ENCODE measurements at places on chromosomes 2 and 18.

- DNase-seq, result no peak
Measured at GRCh38 chr2:43461453-43462073, 134.3 kb downstream of the THADA start.

- DNase-seq, result no peak
Measured at GRCh38 chr2:199341123-199341522, 116.6 kb downstream of the SATB2 start.

- DNase-seq, result no peak
Measured at GRCh38 chr2:37667704-37668103, 3.7 kb downstream of the CDC42EP3 start.

DNA sequence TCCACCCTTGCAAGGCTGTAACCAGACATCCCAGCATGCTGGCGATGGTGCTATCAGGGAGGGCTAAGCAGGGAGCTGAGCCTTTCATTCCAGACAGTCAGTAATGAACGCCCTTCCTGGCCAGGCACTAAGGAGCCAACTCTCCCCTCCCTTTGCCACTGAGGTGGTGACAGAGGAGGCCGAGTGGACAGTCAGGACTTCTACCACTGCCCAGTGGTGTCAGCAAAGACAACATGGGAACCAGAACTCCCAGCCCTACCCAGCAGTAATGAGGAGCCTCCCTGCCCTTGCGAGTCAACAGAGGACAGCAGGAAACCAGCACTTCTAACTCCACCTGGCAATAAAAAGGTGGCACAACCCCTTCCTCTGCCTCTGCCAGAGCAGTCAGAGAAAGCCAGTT lies 68.6 kb downstream of the ZAP70 start:
- DNase-seq, result no peak

DNA sequence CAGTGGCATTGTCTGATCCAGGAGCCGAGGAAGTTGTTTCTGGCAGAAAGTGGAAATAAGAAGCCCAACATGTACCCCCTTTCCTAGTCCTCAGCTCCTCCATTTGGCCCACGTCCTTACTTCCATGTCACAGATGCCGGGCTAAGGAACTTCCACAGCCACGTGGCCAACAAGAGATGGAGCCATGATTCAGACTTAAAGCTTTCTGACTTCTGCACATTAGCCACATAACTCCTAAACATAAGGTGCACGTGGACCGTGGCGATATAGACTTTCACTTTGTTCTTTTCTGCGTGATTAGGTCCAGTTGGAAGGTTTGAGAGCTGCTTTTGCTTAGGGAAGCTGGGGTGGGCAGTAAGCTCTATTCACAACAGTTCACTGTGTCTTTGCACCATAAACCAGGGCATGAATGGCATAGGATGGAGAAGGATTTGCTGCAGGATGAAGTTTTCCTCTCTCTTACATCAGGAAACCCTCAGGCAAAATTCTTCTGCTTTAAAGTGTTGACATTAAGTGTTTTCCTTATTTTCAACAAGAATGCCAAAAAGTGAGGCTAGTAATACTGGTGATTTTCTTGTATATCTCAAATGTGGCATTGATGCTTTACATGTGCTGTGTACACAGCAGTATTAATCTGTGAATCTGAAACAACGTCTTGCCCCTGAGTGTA lies 61.2 kb upstream of the RBM44 start:
- no peak for DNase-seq

DNA sequence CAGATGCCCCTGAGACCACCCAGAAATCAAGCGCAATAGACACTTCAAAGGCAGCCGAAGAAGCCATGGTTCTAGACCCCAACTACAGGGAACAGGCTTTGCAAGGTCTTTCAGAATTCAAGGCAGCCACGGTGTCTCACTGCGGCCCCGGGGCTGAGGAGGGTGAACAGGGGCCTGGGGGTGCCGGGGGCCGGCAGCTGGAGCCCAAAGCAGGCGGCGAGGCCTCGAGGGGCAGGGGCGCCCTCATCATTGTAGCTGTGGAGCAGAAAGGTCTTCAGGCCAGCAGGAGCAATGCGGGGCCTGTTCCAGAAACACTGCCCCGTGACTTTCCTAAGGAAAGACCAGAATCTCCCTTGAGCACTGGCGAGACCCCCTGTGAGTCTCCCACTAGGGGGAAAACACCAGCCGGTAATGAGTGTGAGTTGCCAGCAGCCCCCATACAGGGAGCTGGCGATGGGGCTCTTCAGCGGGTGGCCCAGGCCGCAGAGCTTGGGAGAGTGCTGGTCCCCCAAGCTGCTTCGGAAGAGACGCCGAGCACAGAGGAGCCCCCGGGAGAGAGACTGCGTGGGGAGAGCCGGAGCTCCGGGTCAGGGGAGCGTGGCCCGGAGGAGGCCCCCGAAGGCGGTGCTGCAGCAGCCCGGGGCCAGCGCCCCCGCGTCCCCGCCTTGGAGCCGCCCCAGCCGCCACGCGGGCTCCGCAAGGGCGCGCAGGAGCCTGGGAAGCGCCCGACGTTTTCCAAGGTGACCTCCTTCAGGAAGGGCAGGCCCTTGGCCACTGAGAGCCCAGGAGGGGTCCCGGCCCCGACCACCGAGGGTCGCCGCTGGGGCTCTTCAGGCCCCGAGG lies 79.1 kb downstream of the ARHGEF4 start:
- no peak for DNase-seq

GRCh38 chr18:59646963-59647307 lies 50.3 kb downstream of the CCBE1 start:
- peak; percentile 58 for DNase-seq

- peak; percentile 11 for DNase-seq
Measured at GRCh38 chr2:195445639-195446038, 211.4 kb upstream of the SLC39A10 start.

- no peak for DNase-seq
Measured at GRCh38 chr18:74512321-74513053, 16.3 kb downstream of the CNDP2 start.

- no peak for DNase-seq
Measured at GRCh38 chr2:209671020-209671680, 100.5 kb upstream of the UNC80 start.

DNA sequence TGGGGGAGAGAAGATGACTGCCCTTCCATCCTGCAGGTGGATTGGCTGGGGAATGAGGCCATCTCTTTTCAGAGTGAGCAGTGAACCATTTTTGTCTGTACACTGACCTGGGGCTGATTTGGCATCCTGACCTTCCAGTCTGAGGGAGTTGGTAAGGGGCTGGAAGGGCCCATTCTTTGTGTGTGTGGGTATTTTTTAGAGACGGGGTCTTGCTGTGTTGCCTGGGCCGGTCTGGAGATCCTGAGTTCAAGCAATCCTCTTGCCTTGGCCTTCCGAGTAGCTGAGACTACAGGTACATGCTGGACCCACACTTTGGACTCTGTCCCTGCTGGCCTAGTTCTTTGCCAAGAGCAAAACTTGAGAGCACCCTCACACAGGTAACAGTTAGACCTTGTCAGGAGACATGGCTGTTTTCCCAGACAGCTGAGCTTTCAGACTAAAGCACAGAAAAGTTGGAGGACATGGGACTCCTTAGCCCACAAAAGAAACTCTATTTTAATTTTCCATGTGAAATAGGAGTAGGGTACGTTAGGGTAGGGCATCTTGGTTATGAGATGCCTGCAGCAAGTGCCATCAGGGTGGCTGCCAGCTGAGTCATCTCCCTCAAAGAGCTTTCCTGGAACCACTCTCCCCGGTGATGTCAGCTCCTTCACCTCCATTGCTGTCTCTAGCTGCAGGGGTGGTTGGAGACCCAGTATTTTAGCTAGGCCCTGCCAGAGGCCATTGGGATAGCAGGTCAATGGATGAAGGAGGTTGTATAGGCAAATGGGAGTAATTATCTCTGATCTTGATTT lies 60.7 kb downstream of the DGKD start:
- DNase-seq, result peak; percentile 56

DNA sequence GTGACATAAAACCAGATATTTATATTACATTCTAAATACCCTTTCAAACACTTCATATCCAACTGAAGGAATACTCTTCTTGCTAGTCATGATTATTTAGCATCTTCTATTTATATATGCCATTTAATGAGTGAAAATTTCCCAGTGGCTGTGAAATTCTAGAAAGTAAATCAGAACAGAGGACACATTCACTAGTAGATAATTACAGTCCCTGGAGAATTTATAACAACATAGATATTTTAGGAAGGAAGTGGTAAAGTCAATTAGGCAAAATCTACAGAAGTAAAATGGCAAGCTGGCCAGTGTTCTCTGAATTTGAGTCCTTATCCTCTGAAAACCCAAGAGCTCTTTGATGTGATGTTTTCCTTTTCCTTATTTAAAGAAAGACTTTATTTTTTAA lies 121.8 kb downstream of the PMAIP1 start:
- no peak for DNase-seq

DNA sequence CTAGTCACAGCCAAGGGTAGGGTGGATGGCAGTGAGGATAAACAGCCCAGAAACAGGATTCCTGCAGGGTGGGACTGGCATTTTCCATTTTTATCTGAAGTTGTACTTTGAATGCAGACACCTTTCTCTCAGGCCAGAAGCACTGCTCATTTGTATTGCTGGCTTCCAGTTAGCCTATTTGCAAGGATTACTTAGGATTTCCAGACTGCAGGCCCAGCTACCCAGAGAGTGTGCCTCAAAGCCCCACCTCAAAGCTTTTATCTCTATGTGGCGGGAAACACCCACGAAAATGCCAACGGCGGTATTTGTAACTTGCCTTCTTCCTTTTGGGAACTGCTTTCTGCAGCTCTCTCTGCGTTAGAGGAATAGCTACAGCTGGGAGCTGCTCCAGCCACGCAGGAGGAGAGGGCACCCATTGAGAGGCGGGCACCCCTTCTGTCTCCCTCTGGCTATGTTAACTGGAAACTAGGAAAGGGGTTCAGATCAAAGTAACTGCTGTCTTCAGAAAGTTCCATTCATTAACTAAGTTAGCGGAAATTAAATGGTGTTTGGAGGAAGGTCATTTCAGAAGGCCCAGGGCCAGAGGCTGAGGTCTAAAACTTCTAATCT lies 144.9 kb downstream of the TGIF1 start:
- DNase-seq, result peak; percentile 33

- DNase-seq, result no peak
Measured at GRCh38 chr18:39345321-39345720, 1779.7 kb upstream of the CELF4 start.

- no peak for DNase-seq
Measured at GRCh38 chr2:146652311-146652710, 1192.5 kb upstream of the ACVR2A start.

GRCh38 chr18:74546751-74547530 lies 12.6 kb downstream of the CNDP1 start:
- peak; percentile 48 for DNase-seq

GRCh38 chr2:210250622-210251021 lies 25.4 kb upstream of the ACADL start:
- no peak for DNase-seq

GRCh38 chr2:120400551-120400950 lies 54.6 kb downstream of the INHBB start:
- no peak for DNase-seq

GRCh38 chr2:223971-224760 lies 39.7 kb downstream of the SH3YL1 start:
- no peak for DNase-seq

DNA sequence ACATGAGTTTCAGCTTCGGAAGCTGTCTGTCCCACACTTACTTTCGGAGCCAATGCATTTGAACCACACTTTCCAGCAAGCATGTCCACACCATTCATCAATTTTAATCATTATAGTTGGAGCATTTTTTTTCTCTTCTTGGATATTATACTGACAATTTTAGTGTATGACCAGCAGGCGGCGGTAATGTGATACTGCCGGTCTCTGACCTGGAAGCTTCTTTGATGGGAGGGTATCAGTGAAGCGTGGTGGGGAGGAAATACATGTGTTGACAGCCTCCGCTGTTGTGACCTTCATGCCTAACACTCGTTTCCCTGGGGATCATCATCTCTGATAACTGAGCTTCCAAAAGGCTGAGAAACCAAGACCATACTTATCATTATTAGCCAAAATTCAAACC lies 231.7 kb downstream of the GBX2 start:
- DNase-seq, result no peak

DNA sequence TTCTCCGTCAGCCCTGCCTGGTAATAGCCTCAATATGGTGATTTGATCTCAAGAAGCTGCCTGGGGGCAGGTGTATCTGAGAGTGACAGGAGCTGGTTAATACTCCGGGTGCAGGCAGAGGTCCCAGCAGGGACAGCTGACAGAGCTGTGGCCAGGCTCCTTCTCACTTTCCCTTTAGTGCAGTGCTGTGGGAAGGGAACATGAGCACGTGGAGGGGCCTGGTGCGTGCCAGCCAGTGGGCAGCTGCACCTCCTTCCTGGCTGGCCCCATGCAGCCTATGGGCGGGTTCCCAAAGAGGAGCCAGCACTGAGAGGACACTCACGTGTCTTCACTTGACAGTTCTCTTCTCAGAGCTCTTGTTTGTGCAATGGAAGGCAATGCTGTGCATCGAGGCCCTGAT lies 9.1 kb downstream of the CNNM4 start:
- DNase-seq, result no peak

- DNase-seq, result no peak
Measured at GRCh38 chr18:63320975-63321265, 1.4 kb upstream of the BCL2 start.

- no peak for DNase-seq
Measured at GRCh38 chr2:239370876-239371725, 29.7 kb downstream of the HDAC4 start.

DNA sequence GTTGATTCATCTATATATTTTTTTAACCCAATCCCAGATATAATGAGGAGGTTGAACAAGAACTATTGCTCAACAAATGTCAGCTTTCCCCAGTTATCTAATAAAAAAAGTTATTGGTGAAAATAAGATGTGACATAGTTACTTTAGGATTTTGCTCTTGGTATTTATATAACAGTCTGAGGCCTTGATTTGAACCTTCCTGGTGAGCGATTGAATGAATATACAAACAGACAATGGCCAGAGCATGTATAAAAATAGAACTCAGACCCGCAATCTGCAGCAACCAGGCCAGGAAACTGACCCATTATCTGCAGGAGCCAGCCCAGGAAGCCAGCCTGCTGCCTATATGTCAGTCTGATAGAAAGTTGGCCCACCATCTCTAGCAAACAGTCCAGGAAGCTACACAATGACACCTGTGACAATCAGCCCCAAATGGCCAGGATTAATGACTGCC lies 81.6 kb downstream of the HS6ST1 start:
- peak; percentile 53 for DNase-seq

- DNase-seq, result no peak
Measured at GRCh38 chr2:101364878-101365277, 22.4 kb downstream of the CREG2 start.

- DNase-seq, result no peak
Measured at GRCh38 chr2:64327510-64328414, 126.2 kb upstream of the LGALSL start.

DNA sequence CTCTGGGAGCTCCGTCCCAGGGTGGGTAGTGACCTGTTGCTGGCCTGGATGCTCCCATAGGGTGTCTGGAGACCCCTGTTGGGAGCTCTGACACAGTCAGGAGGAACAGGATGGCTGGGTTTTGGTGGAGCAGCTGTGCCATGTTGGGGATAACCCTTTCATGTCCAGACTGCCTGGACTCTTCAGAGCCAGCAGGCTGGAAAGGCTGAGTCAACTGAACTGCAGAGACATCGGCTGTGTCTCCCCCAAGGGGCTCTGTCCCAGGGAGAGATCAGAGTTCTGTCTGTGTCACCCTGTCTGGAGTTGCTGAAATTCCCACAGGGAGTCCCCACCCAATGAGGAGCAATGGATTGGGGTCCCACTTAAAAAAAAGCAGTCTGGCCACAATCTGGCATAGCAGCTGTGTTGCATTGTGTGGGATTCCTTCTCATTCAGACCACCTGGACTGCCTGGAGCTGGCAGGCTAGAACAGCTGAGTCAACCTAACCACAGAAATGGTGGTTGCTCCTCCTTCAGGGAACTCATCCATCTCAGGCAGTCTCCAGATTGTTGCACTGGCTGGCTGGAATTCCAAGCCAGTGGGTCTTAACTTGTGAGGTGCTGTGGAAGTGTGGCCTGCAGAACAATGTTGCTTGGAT lies 37.2 kb downstream of the AGPS start:
- DNase-seq, result peak; percentile 91

- DNase-seq, result no peak
Measured at GRCh38 chr18:26978812-26979341, 113.4 kb upstream of the AQP4 start.
